ENCODE measurements at places on chromosomes 2 and 18.

- no peak for DNase-seq
These were observed 71.6 kb downstream of the BCL2 start for GRCh38 chr18:63247926-63248325.

DNA sequence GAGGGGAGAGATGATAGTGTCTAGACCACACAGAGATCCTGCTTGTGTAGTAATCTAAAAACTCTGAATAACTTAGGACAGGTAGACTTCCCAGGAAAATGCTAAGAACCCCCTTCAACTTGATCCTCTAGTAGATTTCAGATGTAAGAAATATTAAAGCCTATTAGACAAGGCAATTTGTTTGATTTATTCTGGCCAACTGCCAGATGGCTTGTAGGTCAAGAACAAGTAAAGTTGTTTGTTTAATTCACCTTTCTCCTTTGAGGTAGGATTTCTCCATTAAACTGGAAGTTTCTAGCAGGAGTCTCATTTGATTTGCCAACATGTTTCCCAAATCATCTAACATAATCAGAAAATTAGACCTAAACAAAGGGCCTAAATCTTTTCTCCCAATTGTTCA, 48.6 kb downstream of the SH3RF3 start:
- no peak for DNase-seq

DNA sequence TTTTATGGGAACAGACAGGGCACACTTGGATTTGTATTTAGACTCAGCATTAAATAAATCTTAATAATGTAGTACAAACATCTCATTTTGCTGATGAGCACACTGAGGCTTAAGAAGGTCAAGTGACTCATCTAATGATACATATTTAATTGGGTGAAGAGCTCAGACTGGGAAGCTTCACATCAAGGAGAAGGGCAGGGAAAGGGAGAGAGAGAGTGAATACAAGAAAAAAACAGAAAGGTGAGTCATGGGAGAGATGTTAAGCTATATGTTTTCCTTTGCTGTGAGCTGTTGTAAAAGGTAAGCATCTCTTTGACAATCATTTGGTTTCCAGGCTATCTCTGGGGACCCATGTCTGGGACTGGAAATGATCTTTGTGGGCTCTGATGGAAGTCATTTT, 277.8 kb downstream of the SETBP1 start:
- DNase-seq: no peak

GRCh38 chr2:54407693-54408092, 48.4 kb upstream of the SPTBN1 start:
- no peak for DNase-seq

GRCh38 chr2:43020296-43020695, 206.1 kb downstream of the ZFP36L2 start:
- DNase-seq: no peak

- no peak for DNase-seq
These were observed 32.9 kb downstream of the MBP start for GRCh38 chr18:77099485-77100370.

- DNase-seq: no peak
These were observed 254.7 kb downstream of the MREG start for GRCh38 chr2:215758691-215759090.

GRCh38 chr2:85731606-85732005, 22.2 kb upstream of the ATOH8 start:
- no peak for DNase-seq

DNA sequence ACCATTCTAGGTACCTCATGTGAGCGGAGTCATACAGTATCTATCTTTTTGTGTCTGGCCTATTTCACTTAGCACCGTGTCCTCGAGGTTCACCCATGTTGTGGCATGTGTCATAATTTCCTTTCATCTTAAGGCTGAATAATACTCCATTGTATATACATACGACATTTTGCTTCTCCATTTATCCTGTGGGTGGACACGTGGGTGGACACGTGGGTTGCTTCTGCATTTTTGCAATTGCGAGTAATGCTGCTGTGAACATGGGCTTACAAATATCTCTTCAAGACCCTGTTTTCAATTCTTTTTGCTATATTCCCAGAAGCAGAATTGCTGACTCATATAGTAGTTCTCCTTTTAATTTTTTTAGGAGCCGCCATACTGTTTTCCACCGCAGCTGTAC, 243.6 kb upstream of the EPAS1 start:
- no peak for DNase-seq

GRCh38 chr2:96114546-96114902, 1.8 kb downstream of the ADRA2B start:
- DNase-seq: no peak

DNA sequence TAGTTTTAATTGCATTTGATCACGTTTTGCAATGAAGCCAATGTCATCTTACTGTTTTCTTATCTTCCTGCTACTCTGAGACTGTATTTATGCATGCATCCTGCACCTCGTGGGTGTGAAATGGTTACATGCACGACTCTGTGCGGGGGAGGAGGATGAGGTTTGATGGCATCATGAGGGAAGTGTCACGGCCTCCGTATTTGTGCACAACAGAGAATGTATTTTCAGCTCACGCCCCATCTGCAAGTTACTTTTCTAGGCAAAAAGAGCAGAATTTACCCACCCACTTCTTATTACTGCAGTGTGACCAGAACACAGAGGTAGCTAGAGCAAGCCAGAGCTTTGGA, 145.1 kb downstream of the TDRD15 start:
- no peak for DNase-seq

GRCh38 chr2:190532581-190532980, 1.9 kb downstream of the NEMP2 start:
- DNase-seq: no peak

DNA sequence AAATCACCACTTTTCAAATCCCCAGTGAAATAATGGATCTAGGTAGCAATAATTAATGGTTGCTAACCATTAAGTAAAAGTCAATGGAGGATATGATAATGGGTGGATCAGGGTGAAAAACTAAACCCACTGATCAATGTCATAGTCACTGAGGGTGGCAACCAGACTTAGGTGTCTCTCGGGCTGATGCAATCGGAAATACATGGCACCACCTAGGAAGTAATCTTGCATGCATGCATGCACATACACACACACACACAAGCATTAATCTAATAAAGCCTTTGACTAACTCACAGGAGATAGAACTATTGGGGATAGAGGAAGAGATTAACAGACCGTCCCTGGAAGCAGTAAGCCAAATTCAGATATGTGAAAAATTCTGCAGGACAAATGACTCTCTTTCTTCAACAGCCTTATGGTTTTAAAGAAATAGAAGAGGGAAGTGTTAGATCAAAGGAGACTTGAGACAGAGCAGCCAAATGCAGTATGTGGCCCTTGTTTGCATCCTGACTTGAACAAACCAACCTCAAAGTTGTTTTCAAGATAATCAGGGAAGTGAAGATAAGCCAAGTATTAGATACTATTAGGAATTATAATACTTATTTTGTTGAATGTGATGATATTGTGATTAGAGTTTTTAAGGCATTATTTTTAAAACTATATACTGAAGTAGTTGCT, 186.0 kb upstream of the RMP24 start:
- no peak for DNase-seq

GRCh38 chr2:190181123-190181669, 118.7 kb upstream of the MSTN start:
- peak; percentile 36 for DNase-seq

- no peak for DNase-seq
These were observed 321.5 kb downstream of the XIRP2 start for GRCh38 chr2:167209784-167210183.

Measured in hematopoietic multipotent progenitor cell treated with erythropoietin and hydrocortisone succinate and interleukin-3 and kit ligand, for 15 days (in vitro differentiated cells).